Kidney glomerular epithelial cell (primary cell): ENCODE measurements at places on chromosomes 11 and 22.

- no peak for DNase-seq
Measured at GRCh38 chr11:93623179-93623578, 38.3 kb upstream of the CEP295 start.

DNA sequence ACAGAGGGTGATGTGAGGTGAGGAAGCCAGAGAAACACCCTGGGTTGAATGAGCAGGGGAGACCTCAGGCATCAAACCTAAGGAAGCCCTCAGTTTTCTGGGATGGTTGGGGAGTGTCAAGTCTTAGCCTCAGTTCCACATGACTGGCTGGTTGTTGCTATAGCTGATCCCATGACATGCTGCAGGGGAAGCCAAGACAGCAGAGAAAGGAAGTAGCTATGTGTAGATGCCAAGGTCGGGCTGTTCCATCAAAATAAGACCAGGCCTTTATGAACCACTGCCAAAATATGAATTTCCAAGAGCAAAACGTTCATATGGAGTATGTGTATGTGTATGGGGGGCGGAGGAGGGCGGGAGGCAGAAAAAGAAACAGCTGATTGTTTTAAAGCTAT, 11.6 kb downstream of the CD59 start:
- DNase-seq, result peak; percentile 73

DNA sequence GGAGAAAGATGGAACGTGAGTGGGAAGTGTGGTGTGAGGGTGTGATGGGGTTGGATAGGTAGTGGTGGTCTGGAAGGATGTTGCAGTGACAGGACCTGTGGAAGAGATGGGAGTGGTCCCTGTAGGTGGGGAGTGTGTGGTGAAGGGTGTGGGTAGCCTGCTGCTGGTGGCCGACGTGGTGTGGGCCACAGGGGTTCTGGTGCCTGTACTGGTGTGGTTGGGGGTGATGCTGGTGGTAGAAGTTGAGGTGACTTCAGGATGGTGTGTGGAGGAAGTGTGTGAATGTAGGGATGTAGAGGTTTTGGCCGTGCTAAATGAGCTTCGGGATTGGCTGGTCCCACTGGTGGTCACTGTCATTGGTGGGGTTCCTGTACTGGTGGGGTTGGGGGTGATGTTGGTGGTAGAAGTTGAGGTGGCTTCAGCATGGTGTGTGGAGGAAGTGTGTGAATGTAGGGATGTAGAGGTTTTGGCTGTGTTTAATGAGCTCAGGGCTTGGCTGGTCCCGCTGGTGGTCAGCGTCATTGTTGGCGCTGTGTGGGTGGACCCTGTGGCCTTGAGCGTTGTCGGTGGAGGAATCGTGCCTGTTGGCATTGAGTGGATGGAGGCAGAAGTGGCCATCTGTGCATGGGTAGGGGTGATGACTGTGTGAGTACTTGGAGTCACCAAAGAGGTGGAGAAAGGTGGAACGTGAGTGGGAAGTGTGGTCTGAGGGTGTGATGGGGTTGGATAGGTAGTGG, 19.1 kb downstream of the MUC6 start:
- DNase-seq, result no peak

GRCh38 chr11:14645985-14646900, 2.6 kb downstream of the PDE3B start:
- no peak for DNase-seq
